Lung (tissue), 17 donors: ENCODE measurements at places on chromosomes 11 and 22.

DNA sequence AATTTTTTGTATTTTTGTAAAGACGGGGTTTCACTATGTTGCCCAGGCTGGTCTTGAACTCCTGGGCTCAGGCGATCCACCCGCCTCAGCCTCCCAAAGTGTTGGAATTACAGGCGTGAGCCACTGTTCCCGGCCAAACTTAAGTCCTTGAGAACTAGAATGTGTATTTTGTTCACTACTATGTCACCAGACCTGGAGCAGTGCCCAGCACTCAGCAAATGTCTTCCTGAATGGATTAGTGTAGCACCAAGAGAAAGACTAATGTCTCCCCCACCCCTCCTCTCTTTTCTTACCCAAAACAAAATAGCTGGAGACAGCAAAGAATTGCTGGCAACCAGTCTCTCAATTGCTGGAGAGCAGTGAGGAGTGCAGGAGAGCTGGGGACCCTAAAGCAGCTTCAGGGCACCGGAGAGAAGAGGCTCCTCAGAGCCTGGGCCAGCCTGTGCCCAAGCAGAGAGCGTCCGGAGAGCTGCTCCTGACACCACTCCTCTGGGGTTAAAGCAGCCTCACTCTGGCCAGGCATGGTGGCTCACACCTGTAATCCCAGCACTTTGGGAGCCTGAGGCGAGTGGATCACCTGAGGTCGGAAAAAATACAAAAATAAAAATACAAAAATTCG is 14.9 kb downstream of the SLC25A18 start:
- peak; percentile 90 for DNase-seq

DNA sequence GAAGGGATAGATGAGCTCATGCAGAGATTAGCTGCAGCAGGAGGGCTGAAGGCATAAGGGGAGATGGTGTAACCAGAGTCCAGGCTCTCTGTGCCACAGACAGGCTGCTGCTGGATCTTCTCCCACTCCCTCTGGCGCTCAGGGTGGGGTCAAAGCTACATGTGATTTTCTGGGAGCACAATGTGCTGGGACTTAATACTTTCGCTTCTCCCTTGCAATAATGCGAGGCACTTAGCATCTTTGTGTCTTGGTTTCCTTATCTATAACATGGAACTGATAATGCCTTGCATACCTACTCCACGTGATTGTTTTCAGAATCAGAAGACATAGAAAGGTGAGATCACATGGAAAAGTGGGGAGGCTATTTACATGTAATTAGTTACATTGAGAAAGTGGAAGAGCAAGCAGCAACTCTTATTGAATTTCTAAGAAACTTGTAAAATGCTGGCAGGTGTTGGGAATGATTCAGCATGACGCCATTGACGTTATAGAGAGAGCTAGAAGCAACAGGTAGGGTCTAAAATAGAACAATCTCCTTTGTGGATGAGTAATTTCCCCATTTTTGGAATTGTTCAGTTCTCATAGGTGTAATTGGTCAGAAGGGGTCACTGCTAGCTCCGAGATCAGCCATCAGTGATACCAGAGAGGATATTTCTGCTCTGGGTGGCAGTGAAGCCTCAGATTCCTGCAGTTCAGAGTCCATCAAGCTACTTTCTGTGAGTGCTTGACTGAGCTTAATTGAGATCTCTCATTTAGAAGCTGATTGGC is 8.2 kb upstream of the OR9I1 start:
- no peak for DNase-seq

- DNase-seq: no peak
These were observed 6.7 kb upstream of the PKP3 start for GRCh38 chr11:387193-387793.

- DNase-seq: no peak
These were observed 3.9 kb downstream of the UCP3 start for GRCh38 chr11:74004759-74005615.

DNA sequence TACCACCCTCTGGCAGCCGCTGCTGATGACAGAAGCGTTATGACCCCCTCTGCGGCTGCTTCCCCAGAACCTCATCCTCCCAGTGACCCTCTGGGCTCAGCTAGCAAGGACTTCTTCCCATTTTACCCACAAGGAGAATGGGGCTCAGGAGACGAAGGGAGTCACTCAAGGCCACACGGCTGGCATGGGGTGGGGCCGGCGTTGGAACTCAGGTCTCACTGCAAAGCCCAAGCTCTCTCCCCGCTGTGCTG is 16.8 kb upstream of the SUN2 start:
- DNase-seq: no peak

- no peak for DNase-seq
These were observed 48.0 kb downstream of the CSTPP1 start for GRCh38 chr11:46984548-46984947.

GRCh38 chr11:128879817-128880216 is 11.3 kb upstream of the KCNJ5 start:
- DNase-seq: peak; percentile 31

GRCh38 chr11:59943997-59944714 is 5.9 kb downstream of the OOSP1 start:
- DNase-seq: no peak

GRCh38 chr11:65258988-65259387 is 2.8 kb upstream of the POLA2 start:
- no peak for DNase-seq

DNA sequence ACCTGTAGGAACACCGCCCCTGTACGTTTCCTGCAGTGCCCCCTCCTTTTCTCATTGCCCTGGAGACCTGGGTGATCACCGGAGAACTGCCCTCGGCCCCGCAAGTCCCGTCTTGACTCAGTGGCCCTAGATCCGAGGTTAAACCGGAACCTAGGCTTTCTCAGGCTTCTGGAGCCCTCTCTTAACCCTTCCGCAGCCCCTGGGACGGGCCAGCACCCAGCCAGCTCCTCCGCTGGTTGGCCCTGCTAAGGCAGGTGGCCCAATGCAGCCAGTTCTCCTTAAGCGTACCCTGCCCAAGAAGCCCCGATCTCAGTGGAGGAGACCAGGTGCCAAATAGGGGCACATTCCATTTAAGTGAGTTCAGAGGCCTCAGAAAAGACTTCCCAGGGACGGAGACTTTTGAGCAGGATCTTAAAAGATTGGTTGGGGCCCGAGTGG is 776 bp downstream of the NLRX1 start:
- peak; percentile 61 for DNase-seq

GRCh38 chr11:126113963-126114362 is 51.3 kb upstream of the CDON start:
- DNase-seq: no peak

DNA sequence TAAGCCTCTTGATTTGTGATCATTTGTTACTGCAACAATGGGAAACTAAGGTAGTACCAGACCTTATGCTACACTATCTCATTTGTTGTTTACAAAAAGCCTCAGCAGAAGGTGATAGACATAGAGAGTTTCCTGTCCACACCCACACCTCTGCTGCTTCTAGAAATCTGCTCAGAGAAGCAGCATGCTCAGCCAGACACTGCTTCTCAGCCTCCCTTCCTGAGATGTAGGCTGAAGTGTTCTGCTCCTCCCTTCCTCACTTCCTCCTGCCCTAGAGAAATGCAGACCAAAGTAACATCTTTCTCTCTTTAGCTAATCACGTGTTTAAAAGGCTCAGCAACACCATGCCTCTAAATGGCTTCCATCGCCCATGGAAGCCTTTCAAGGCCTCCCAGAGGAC is 88.4 kb downstream of the SLC1A2 start:
- DNase-seq: no peak

GRCh38 chr11:83663988-83664387 is 377.8 kb upstream of the CCDC90B start:
- DNase-seq: no peak

DNA sequence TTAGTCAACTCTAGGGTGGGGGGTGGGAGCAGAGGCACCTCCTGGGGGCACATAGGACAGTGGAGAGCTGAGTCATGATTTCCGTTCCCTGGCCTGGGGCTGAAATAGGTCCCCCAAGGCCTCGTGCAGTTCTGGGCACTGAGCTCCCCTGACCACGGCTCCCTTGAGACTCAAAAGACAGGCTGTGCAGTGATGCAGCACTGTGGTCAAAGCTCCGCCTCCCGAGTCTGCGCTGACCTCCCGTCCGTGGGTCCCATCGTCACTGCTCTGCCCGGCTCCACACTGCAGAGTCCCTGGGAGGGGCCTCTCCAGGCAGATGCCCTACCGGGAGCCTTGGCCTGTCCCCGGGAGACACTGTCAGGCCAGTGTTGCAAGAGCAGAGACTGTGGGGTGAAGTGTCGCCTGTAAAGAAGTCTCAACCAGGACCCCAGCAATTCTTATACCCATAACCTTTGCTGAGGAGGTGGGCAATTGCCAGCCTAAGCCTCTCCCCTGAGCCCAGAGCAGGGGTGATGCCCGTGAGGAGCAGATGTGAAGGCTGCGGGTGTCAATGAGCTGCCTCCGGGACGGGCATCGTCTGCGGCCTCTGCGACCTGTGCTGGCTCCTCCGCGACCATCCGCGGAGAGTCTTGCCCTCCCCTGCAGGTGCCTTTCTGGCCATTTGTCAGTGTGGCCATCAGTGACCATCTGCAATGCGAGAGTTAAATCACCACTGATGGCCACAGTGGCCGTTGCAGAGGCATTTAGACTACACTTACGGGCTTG is 877.3 kb downstream of the BRD1 start:
- no peak for DNase-seq

- no peak for DNase-seq
These were observed 401.6 kb downstream of the BRD1 start for GRCh38 chr22:49426098-49426497.

DNA sequence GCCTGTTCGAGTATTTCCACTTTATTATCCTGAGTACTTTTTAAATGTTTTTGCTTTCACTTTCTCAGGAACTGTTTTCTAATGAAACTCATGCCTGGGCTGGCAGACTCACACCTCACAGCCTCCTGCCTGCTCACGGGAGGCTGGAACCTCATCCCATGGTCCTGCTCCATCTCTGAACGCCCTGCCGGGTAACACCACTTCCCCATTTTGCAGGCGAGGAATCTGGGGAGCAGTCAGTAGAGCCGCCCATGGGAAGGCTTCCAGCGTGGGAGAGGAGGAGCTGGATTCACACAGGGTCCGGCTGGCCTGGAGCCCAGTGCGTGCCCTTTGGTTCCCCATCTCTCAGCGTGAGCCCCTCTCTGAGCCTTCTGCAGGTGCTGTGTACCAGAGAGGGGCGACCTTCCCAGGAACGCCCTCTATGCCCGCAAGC is 53.6 kb downstream of the SCUBE1 start:
- peak; percentile 53 for DNase-seq

DNA sequence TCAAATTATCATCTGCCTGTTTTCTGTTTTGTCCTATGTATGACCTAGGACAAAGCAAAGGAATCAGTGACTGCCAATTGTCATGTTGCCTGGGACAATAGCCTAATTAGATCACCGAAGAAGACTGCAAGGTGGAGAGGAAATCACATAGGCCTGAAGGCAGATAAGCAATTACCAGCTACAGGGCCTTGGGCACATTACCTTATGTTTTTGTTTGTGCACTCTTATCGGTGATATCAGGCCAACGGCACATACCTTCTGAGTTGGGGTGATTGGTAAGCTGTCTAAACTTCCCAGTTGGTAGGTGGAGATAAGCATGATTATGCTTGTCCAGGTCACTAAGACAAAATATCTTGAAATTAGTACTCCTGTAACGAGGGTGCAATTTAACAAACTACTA is 58.1 kb upstream of the FAM181B start:
- no peak for DNase-seq

- no peak for DNase-seq
These were observed 101.6 kb upstream of the B3GAT1 start for GRCh38 chr11:134513585-134514120.

GRCh38 chr11:90309693-90310092 is 86.8 kb upstream of the CHORDC1 start:
- no peak for DNase-seq

DNA sequence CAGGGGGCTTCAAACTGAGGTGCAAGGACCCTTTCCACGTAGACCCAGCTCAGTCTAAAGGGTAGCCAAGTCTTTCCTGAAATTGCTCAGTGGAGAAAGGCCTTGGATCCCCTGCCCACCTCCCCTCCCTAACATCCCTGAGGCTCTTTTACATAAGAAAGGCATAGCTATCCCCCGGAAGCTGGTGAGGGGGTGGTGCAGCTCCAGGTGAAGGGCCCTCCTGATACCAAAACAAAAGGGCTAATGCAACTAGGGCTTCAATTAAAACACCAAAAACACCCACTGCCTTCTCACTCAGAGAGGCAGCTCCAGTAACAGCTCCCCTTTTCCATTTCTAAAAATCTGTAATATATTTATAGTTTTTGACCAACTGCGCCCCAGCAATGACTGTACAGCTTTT is 5.8 kb downstream of the SHANK2 start:
- DNase-seq: no peak

DNA sequence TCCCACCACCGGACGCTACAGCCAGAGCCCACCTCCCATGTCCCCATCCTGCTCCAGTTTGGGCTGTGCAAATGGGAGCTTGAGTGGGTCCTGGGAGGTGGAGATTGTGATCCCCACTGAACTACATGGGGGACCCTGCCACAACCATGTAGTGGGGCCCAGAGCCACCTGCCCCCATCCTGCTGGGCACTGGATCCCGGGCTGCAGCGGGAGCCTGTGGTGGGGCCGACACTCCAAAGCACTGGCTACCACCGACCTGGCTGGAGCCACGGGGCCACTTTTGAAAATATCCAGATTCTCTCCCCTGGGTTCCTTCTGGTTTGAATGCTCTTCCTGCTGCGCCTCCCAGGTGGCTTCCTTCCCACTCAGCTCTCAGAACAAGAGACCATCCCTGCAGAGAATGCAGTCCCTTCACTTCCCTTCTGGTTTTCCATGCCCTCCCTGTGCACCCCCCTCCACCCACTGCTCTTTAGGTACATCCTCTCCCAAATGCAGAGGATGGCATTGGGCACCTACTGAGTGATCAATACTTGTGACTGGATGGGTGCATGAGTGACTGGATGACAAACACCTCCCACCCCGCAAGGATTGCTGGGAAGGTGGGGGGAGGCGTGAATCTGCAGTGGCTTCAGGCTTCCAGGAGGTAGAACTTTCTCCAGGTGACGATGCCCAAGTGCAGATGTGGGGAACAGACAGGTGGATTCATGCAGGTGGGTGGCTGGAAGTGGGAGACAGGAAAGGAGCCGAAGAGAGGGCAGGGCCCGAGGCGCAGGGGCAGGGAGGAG is 846 bp upstream of the UNC93B1 start:
- no peak for DNase-seq

DNA sequence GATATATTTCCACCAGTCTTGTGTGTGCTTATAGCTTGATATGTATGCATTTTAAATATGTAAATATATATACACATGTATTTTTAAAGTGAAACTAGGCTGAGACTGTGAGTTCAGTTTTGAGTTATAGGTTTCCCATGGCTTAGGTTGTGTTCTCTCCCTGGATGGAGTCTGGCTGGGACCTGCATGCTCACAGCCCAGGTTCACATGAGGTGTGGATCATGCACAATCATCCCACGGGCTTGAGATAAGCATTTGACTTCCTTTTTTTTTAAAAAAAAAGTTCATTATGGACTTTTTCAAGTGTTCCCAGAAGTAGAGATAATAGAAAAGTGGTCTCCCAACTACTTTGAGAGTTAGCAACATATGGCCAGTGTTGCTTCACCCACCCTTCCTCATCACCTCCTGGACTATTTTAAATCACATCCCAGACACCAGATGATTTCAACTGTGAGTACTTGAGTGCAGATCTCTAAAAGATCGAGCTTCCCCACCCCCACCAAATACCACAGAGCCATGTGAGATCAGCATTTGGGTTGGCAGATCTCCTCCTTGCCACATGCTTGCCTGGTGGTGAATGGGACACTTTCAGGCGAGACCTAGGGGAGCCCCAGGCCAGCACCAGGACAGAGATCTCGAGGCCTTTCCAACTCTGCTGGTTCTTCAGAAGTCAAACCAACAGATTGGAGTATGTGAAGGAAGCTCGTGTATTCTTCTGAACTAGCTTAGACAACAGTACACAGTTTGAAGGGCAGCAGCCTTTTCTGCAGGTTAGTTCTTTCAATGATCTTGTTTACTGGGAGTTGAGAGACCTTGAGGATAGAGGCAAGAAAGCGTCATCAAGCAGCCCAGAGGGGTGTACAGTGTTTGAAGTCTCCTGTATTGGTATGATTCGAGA is 15.9 kb downstream of the MED15 start:
- no peak for DNase-seq
